Bronchial epithelial cell (primary cell): ENCODE measurements at places on chromosomes 6 and 20. TPM values are rescaled to one million over a fixed set of nuclear protein-coding genes. Genes with fewer than 3 reads are reported as not detected.

The CLIC1 gene
- total RNA-seq: 480 and 574 TPM in 2 replicates

The KHDC1L gene
- total RNA-seq: not detected in 2 replicates

DNA sequence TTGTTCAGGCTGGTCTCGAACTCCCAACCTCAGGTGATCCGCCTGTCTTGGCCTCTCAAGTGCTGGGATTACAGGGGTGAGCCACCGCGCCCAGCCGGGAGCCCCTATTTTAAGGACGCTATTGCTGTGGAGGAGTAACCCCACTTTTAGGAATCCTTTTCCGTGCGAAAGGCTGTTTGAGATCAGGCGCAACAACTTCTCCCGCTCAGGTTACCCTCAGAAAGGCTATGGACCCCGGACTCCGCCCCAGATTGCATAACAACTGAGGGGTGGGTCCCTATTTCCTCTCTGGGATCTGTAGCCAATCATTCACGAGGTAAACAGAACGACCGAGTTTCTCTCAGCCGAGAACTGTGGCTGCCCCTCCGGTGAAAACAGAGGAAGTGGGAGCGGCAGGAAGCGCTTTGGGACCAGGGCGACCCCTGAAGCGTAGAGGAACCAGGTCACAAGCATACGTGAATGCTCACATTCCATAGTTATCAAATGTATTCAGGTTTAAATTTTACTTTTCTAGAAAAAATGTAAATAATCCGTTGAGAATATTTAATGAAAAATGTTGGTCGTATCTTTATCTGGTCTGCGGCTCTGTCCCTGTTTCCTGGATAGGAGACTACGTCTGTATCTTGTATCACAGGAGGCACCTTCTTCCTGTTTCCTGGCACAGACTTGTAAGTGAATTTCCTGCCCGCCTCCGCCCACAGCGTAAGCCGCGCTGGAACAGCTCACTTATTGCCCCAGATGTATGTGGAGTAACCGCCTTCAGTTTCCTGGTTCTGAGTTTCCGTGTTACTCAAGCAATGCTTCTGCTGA lies 26.8 kb downstream of the HLA-E start:
- DNase-seq: peak; percentile 98

DNA sequence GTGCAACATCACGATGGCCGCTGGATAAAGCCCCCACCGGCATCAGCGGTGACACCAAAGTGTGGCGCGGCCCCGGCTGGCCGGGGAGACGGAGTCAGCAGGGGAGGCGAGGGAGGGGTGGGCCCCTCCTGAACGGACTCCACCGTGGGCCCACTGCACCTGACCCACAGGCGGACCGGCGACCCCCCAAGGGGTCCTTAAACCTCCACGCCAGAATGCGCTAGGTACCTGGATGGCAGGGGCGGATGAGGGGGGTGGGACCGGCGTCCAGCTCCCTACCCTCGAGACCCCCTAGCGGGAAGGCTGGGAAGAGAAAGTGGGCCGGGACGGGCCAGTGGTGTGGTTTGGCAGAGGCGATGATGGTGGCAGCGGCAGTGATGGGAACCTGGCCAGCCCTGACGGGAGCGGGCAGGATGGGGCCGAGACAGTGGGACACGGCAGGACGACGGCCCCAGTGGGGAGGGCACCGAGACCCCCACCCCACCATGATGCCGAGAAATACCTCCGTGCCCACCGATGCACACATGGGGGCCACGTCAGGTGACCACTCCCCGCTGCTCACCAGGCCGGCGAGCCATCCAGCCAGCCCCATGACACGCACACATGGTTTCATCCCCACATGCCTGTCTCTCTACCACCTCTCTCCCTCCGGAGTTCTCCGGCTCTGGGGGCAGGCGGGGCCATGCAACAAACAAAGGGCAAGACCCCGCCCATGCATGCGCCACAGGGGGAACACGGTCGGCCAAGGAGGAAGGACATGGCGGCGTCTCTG lies 771.9 kb upstream of the DEFB115 start:
- no peak for DNase-seq

DNA sequence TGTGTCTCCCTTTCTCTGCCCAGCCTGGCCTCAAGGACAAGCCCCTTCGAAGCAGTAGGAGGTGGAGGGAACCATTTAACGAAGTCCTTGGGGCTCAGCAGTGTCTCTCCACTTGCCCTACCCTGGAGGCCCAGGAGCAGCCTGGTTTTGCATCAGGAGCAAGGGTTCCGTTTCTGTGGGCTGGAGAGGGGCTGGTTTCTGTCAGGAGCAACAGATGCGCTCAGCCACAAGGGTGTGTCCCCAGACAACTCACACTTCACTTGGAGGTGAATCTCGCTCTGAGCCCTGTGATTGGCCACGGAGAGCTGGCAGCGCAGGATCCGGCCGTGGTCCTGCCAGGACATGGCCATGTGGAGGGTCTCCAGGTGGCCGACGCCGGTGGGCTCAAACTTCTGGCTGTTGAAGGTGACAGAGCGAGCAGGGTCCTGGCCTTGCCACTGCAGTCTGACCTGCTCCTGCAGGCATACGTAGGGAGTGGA lies 6.9 kb downstream of the SIGLEC1 start:
- no peak for DNase-seq

DNA sequence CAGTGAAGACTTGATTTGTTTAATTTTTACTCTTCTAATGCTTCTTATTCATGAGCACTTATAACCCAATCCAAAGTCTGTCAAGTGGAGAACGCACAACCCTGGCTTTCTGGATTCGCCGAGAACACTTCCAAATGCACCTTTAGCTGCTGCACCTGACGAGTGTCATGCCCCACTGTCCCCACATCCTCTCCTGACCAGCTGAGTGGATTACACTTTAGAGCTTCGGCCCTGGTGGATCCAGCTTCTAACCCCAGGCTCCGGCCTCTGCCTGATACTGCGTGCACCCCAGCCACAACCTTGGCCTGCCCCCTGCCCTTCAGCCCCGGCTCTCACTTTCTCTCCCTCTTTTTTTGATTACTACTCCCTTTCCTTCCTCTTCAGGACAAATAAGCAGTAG lies 258.8 kb downstream of the TMEM242 start:
- no peak for DNase-seq

DNA sequence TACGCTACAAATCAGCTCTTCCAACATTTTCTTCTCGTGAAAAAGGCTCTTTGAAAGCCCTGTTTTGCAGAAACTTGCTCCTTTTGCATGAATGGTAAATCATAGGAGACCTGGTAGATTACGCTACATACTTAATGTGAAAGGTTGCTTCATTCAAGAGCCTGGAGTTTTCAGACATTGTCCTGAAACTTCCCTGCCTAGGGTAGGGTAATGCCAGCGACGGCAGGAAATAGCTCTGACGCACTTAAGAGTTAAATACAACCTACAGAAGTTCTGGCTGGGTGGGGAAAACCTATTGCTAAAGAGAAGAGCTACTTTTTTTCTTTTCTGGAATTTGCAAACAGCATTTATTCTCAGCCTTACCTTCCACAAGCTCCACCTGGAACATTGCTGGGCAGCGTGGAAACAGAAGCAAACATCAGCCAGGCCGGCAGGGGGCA lies 144.5 kb downstream of the LPA start:
- peak; percentile 63 for DNase-seq

GRCh38 chr6:7328243-7328642 lies 15.2 kb upstream of the SSR1 start:
- DNase-seq: peak; percentile 44
